ENCODE measurements at places on chromosomes 12 and 14.

DNA sequence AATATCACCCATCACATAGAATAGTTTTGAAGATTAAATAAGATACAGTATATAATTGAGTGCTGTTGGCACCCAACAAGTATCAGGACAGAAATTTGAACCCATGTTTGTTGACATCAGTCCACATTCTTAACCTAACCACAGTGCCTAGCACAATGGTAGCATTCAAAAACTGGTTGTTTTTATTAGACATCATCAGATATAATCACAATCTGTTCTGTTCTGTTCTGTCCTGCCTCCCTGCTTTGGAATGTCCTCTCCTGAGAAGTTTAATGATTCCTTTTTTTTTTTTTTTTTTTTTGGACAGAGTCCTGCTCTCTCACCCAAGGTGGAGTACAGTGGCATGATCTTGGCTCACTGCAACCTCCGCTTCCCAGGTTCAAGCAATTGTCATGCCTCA is 476.6 kb downstream of the RMST start:
- DNase-seq, result no peak

DNA sequence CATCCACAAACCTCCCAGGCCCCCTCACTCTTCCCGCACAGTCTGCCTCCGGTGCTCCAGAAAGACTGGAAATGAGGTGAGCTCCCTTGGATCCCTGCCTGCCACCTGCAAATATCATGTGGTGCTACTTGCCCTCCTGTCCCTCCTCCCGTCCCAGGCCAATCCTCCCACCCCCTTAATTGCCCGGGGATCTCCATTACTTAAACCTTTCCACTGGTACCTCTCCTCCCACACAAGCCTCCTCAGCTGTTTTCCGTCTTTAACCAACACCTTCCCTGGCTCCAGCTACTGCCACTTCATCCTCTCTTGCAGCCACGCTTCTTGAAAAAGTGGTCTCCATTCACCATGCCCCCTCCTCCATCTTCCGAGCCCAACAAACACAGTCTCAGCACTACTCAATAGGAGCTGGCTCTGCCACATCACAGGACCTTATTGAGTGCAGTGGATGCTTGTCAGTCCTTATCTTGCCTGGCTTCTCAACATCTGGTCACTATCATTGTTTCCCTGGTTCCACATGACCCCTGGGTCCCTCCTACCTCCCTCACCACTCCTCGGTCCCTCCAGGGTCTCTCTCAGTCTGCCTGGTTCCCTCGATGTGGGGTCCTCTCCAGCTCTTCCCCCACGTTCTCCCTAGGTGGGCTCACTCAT is 11.5 kb downstream of the FAIM2 start:
- no peak for DNase-seq

DNA sequence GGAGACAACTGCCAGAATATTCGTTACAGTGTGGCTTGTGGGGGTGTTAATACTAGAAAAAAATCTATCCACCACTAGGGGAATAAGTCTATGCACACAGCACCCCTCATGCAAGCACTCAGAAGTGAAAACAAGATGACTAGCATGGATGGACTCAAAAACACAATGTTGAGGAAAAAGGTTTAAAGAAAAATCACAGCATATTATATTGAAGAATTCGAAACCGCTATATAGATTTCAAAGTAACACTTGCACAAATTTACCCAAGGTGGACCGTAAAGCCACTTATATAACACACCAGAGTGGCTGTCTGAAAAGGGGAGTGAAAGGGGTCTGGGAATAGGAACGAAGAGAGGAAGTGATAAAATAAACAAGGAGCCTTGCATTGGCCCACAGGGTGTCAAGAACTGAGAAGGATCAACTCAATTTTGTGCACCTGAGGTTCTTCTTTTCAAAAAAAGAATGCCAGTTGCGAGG is 544 bp downstream of the ABCD4 start:
- DNase-seq, result no peak

GRCh38 chr14:54333511-54333910 is 63.3 kb upstream of the CDKN3 start:
- DNase-seq, result no peak

DNA sequence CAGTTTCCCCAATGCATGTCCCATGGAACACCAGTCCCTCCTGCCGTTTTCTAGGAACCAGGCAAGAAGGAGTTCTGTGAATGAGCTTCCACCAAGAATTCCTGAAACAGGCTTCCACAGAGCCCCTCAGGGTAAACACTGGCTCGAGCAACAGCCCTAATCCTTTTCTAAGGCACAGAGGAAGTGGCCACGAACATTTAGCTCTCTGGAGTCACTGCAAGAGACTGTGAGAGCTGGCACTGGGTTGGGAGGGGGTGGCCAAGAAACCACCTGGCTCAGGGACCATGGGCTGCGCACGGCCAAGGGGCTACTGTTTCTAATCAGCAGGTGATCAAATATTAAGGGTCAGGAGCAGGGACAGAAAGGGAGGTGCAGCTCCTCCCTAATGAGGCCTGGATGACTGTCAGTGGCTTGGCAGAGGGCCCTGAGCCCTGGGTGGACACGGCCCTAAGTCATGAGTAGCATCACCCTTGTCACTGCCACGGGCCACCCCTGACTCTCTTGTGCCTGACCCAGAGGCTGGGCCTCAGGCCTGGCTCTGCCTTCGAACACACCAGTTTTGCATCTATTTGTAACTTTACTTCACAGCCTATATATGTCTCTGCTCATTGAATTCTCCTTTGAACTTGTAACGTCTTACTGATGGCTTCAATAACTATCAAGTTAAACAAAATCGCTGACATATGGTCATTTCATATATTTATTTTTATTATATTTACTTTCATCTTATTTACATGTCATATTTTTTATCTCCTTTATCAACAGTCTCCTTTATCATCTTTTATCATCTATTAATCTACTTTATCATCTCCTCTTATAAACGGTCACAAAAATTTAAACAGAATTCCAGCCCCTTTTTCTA is 154.0 kb downstream of the DICER1 start:
- DNase-seq, result no peak

GRCh38 chr12:104649217-104649824 is 192.6 kb downstream of the CHST11 start:
- no peak for DNase-seq

- DNase-seq, result no peak
Measured at GRCh38 chr12:52216100-52216499, 16.9 kb upstream of the KRT7 start.

DNA sequence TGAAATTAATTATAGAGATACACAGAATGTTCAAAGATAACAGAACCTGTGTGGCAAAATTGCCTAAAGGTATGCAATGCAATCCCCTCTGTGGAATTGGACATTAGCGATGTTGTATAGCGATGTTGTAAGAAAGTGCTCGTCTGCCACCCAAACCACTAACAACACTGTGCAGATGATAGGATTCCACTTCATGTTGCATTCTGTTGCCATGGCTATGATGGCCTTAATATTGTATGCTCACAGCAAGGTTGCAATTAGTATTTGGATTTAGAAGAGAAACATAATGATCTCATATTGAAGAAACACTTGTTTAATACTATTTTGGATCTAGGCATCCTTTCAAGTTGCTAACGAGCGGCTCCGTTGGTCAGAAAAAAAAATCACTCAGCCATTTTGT is 260.3 kb downstream of the BCAT1 start:
- no peak for DNase-seq
